ENCODE measurements at places on chromosomes 13 and 19.

- DNase-seq, result no peak
Observed at GRCh38 chr19:32879741-32880140, 10.2 kb upstream of the SLC7A9 start.

DNA sequence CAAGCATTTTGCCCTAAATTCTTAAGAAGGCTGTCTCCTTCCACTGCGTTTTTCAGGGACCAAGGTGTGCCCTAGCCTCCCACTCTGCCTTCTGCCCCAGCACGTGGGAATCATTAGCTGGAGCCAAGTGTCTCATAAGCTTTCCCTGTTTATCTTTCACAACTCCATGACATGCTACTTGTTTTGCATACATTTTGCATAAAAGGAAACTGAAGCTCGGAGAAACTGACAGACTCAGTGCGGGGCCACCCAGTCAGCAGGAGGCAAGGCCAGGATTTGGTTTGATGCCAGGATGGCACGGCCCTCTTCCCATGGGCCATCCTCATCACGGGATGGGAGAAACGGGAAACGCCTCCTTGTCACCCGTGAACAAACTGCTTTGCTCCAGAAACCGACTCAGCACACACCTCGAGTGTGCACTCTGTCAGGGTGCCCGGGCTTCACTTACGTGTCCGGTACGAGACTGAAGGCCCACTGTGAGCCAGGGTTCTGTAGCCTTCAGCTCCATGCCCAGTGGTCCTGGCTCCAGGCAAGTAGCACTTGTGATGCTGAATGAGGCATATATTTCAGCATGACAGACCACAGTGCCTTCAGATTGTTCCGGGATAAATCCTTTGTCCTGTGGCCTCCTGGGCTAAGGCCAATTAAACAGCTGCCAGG is 9.6 kb downstream of the CEBPA start:
- no peak for DNase-seq

DNA sequence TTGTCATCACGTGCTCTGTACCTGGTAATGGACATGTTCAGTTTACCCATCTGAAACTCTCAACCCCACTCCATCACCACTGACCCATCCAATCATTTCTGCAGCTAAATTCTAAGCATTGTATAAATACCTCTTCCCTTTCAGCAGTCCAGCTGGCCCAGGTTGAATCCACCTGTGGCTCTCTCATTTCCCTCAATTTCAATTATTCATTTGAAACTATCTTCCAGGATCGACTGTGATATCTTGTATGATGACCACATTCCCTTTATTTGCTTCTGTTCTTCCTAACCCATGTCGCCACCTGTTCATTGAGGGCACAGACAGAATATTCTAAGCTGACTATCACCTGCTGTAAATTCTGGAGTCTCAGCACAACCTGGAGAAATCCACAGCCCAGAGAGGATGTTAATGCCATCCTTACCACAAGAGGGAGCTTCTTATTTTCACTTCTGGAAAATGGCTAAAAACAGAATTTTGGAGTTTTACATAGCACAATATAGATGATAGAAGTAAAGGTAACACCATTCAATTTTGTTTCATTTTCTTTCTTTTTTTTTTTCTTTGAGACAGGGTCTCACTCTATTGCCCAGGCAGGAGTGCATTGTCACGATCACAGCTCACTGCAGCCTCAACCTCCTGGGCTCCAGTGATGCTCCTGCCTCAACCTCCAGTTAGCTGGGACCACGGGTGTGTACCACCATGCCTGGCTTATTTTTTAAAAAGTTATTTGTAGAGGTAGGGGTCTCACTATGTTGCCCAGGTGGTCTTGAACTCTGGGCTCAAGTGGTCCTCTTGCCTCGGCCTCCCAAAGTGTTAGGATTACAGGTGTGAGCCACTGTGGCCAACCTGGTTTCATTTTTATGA is 38.6 kb downstream of the ZNF823 start:
- DNase-seq, result peak; percentile 19

DNA sequence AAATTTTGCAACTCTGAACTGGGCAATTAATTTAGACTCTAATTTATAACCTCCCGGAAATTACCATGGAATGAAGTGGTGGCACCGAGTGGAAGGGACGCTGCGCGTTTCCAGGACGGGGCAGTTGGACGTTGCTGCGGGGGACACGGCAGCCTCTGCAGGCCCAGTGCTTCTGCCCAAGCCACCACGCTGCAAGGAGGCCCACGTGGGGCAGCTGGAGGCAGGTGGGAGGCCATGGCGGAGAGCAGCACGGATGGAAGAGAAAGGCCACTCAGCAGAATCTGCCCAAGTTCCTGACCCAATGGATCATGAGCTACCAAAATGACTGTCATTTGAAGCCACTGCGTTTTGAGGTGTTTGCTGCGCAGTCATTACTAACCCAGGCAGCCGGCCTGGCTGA is 11.2 kb upstream of the ADPRHL1 start:
- DNase-seq, result no peak

DNA sequence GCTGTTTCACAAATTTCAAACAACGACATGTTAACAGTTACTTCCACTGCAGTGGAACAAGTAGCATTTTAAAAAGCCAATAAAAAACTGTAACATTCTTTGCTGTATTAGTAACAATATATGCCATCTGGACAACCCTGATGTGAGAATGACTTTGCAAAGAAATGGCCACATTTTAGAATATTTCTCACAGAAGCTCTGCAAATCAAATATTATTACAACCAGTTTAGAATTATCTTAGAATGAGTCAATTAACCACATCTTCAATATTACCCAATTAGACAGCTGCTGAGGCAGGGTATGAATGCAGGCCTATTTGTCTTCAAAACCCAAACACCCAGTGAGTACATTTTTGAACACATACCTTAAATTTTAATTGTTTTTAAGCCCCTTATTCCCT is 3.2 kb downstream of the ZNF699 start:
- DNase-seq, result no peak

DNA sequence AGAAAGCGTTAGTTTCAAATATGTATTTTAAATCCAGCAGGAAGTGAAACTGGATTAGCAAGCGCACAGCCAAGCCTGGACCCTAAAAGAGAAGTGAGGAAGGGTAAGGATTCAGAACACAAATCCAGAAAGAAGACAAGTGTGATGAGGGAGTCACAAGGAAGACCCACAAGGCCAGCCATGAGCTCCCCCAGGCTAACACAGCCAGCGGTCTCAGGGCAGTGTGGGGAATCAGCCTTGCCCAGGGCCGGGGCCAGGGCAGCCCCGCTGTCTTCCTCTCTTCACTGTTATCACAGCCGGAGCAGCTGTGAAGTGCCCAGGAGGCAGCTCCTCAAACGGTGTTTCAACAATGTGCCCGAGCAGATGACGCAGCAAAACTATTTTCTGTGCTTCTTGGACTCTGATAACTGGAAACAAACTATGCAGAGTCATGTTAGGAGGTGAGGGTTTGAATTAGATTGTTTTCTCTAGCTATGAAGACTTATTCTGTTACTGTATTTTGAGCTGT is 12.2 kb upstream of the CDC16 start:
- DNase-seq, result no peak
